ENCODE measurements at places on chromosomes 5 and 9.

DNA sequence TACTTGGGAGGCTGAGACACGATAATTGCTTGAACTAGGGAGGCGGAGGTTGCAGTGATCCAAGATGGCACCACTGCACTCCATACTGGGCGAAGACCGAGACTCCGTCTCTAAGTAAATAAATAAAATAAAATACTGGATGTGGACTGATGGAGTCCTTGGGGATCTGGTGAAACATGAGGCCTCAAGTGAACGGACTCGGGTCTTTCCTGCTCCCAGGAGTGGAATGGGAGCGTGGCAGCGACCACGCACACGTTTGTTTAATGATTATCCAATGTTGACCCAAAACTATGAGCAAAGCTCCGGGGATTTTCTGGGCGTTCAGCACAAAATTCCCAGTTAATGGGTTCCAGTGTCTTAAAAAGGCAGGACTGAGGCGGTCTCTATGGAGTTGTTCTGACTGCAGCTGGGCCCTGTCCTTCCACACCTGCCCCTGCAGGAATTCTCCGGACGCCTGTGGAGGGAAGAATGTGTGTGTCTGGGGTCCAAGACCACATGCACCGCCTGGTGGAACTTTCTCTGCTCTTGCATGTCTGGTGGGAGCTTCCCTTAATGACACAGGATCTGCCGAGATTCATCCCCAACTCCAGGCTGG lies 26.6 kb downstream of the NEK6 start:
- no peak for DNase-seq

GRCh38 chr5:92678640-92679039 lies 902.4 kb downstream of the NR2F1-AS1 start:
- DNase-seq, result no peak

GRCh38 chr5:174348311-174348981 lies 302.9 kb downstream of the NSG2 start:
- DNase-seq, result no peak

- no peak for DNase-seq
Measured at GRCh38 chr9:36831381-36832161, 202.5 kb downstream of the PAX5 start.

GRCh38 chr9:85427772-85428171 lies 314.0 kb downstream of the AGTPBP1 start:
- no peak for DNase-seq

DNA sequence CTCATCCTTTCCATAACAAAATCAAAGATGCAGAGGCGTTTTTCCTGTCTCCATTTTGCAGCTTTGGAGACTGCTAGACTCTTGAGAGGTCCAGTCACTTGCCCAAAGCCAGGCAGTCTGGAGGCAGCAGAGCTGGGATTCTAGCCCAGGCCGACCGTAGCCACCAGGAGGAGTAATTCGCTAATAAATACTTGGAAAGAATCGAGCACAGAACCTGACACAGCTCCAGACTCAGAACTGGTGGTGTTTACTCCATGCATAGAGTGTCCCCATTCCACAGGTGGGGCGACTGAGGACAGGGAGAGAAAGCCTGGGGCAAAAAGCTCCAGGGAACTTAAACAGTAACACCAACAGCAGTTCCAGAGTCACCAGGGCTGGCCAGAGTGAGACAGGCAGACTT lies 10.7 kb upstream of the CERCAM start:
- no peak for DNase-seq

DNA sequence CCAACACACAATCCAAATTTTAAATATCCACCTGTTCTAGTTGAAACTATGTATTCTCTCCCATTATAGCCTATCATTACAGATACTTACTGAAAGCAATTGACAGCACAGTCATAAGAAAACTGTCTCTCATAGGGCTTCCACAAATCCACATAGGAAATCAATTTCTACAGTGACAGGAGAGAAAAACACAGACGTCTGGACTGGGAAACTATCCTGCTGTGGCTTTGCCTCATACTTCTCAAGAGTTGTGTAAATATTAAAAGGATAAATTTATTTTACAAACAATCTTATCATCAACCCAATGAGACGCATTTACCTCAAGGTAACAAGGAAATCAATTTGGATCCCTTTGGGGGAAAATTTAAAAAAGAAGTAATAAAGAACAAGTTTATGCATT lies 517.5 kb downstream of the EFNA5 start:
- DNase-seq, result no peak

GRCh38 chr9:1709347-1709746 lies 305.8 kb upstream of the SMARCA2 start:
- DNase-seq, result no peak

GRCh38 chr5:169013846-169014245 lies 287.1 kb downstream of the SLIT3 start:
- DNase-seq, result no peak

DNA sequence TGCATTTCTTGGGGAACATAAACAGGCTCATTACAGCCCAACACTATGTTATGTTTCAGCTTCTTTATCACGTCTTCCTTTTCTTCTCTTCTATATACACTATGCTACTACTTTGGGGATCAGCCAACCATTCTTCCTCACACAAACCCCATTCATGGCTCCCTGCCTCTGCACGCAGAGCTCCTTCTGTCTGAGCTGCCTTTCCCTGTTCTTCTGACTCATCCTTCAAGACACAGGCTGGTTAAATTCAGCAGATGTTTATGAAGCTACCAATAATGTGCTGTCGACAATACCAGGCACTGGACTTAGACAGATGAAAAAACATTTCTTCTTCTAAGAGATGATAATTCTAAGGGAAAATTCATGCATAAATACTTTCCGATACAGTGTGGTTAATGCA lies 102.5 kb upstream of the TXNDC8 start:
- no peak for DNase-seq

DNA sequence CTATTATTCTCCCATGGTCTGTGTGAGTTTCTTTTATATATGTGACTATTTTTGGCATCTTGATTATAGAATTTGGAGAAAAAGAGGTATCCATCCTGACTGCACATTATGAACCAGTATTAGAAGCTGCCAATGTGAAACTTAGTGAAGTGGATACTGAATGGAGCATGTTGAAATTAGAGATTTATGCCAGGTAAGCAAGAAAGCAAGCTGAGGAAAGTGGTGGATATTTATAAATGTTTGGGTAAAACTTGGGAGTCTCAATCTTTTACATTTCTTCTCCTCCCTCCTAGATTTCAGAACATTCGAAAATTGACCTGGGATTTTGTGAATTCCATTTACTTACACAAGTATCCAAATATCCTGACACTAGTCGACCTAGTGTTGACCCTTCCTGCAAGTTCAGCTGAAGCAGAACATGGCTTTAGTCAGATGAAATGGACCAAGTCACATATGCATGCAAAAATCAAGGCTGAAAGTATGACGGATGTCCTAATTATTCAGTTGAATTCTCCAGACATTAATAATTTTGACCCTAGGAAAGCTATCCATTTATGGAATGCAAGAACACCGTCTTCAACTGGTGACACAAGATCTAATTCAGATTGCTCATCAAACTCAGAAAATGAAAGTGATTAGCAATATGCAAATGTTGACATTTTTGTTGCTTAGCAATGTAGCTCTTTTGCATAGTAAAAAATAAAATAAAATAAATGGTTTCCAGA lies 66.8 kb upstream of the IL7R start:
- no peak for DNase-seq

GRCh38 chr5:132753135-132753987 lies 6.1 kb downstream of the CCNI2 start:
- DNase-seq, result no peak

GRCh38 chr5:68547622-68548021 lies 332.1 kb downstream of the PIK3R1 start:
- no peak for DNase-seq

DNA sequence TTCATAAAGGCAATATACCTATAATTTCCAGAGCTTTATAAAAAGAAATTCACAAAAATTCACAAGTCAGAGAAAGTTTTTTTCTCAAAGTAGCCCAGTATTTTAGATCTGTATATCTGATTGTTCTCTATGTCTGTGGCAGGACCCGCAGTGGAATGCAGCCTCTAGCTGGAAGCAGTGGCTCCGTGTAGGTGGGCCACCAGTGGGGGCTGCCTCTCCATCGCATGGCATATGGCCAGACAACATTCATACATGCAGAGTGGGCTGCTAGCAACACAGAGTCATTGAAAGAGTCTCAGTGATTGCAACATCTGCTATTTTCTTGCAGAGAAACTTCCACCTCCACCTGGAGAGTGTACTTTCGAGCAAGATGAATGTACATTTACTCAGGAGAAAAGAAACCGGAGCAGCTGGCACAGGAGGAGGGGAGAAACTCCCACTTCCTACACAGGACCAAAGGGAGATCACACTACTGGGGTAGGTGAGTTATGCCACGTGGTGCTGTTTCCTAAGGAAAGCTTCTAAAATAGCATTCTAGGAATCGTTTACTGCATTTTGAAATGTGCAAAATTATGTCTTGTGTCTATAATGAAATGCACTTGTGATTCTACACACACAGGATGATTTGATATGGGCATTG lies 88.5 kb upstream of the SMC5 start:
- no peak for DNase-seq

GRCh38 chr5:120624021-120624563 lies 160.0 kb downstream of the PRR16 start:
- no peak for DNase-seq

All from SK-N-MC (cell line).